ENCODE measurements at places on chromosomes 3 and 15. TPM values are rescaled to one million over a fixed set of nuclear protein-coding genes. Genes with fewer than 3 reads are reported as not detected.

Gene C3orf85
- total RNA-seq = not detected

DNA sequence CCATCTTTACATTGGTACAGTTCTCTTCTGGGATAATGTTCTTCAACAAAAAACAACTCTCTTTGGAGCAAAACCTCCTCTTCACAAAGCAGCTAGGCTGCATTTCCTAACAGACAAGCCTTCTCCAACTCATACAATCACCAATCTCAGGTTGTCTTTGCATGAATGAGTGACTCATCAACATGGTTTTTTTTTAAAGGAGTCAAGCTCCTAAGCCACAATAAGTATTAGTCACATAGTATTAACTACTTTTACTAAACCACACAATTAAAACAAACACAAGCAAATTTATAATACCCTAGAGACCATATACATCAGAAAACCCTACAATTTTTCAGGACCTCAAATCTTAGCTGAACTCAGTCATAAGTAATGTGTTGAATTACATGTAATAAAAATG, 137.4 kb downstream of the TBC1D5 start:
- no peak overlapping the region for H3K4me3 ChIP-seq
- H3K27ac ChIP-seq = no peak overlapping the region
- no peaks in the 10 kb centered on the region for H3K27me3 ChIP-seq
- no peak for DNase-seq

Gene SLC28A2
- total RNA-seq = not detected

DNA sequence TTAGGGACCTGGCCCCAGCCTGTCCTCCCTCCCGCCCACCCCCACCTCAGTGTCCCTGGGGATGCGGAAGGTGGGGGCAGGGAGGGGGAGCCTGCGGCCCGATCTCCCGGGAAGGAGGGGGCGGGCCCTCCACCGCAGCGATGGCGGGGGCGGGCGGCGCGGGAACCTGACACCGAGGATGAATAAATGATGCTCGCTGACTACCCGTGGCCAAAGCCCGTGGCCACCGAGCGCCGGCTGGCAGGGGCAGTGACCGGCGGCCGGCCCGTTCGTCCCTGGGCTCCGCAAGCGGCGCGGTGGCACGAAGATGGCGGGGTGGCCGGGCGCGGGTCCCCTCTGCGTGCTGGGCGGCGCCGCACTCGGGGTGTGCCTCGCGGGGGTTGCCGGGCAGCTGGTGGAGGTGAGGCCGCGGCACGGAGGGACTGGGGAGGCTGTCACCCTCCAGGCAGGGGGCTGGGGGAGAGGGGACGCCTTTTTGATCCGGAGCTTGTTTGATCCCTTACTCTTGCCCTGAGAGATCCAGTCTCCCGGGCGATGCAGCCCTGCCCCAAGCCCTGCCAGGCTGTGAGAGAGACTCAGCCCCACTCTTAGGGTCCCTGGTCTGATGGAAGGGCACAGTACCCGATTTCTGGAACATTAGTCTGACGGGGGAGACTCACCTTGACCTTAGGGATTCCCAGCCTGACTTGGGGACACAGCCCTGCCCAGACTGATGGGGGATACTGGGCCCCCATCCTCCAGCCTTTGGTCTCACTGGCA, at the start of gene TMIE:
TSS of gene TMIE (plus strand) at position 212 of the 759 bp plus-strand sequence. CDS start at position 308, 96 bp downstream.
- peak; percentile 17 for DNase-seq

- DNase-seq = no peak
- H3K27me3 ChIP-seq = no peaks in the 10 kb centered on the region
- no peaks in the 10 kb centered on the region for H3K4me1 ChIP-seq
- no peaks in the 10 kb centered on the region for H3K36me3 ChIP-seq
- H3K27ac ChIP-seq = no peak overlapping the region
- no peak overlapping the region for H3K4me3 ChIP-seq
Observed at GRCh38 chr3:180804916-180805315, 107.6 kb upstream of the FXR1 start.

GRCh38 chr3:149790698-149791097, 1.7 kb downstream of the ANKUB1 start:
- no peak overlapping the region for H3K27ac ChIP-seq
- H3K4me1 ChIP-seq = no peaks in the 10 kb centered on the region

DNA sequence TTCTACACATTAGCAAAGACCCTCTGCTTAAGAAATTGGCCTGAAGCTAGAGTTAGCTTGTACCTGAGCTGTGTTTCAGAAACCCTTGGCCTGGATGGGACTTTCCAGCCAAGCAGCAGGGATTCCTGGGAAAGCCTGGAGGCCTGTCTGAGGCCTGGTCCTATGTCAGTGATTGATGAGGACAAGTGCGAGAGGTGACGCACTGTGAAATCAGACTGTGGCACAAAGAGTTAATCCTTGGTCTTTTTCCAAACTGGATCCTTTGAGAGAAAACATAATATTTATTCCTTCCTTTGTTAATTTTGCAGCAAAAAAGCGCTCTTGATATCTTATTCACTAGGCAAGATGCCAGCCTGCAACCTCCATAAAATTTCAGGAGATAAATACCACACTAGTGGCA, 225.0 kb upstream of the ATP11B start:
- no peak for DNase-seq
- no peak overlapping the region for H3K4me3 ChIP-seq
- H3K27ac ChIP-seq = no peak overlapping the region
- H3K36me3 ChIP-seq = no peaks in the 10 kb centered on the region
- no peaks in the 10 kb centered on the region for H3K4me1 ChIP-seq
- H3K27me3 ChIP-seq = peaks cover 6% of the 10 kb centered on the region

Gene FETUB
- not detected for total RNA-seq

Gene NPAP1
- total RNA-seq = not detected

- H3K36me3 ChIP-seq = no peaks in the 10 kb centered on the region
- no peak overlapping the region for H3K27ac ChIP-seq
- peak; percentile 88 for DNase-seq
- H3K4me3 ChIP-seq = no peak overlapping the region
Observed at GRCh38 chr15:69394556-69395282, 19.4 kb upstream of the KIF23 start.

- H3K36me3 ChIP-seq = peaks cover 8% of the 10 kb centered on the region
- H3K4me3 ChIP-seq = no peak overlapping the region
- peaks cover 3% of the 10 kb centered on the region for H3K4me1 ChIP-seq
- peaks cover 3% of the 10 kb centered on the region for H3K27me3 ChIP-seq
- DNase-seq = no peak
- no peak overlapping the region for H3K27ac ChIP-seq
Observed at GRCh38 chr3:108022256-108023150, 68.3 kb downstream of the CD47 start.

- no peaks in the 10 kb centered on the region for H3K27me3 ChIP-seq
- no peak overlapping the region for H3K4me3 ChIP-seq
- no peak overlapping the region for H3K27ac ChIP-seq
- no peaks in the 10 kb centered on the region for H3K36me3 ChIP-seq
Observed at GRCh38 chr3:73999501-73999900, 374.8 kb upstream of the PDZRN3 start.

Gene LRRIQ4
- total RNA-seq = 0.14 TPM

GRCh38 chr3:78322780-78323179, 1282.9 kb downstream of the ROBO2 start:
- no peaks in the 10 kb centered on the region for H3K27me3 ChIP-seq
- DNase-seq = no peak
- no peaks in the 10 kb centered on the region for H3K36me3 ChIP-seq

DNA sequence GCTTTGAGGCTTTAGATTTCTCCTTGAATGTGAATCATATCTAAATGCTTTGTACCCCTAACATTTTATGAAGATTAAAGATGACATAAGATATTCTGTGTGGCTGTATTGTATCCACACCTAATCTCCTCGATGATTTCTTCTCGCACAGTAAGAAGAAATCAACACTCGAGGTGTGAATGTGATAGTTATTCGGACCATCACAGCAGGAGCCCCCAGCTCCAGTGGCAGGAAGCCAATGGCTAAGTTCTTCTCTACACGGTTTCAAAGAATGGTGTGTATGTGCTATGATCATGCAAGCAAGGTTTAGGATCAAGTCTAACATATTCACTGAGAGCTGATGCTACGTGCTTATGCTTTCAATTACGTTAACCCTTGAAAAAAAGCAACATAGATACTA, 271.0 kb downstream of the SUCLG2 start:
- H3K4me1 ChIP-seq = peaks cover 7% of the 10 kb centered on the region
- DNase-seq = no peak
- H3K4me3 ChIP-seq = no peak overlapping the region
- peaks cover 19% of the 10 kb centered on the region for H3K36me3 ChIP-seq
- no peak overlapping the region for H3K27ac ChIP-seq

- H3K4me1 ChIP-seq = peaks cover 73% of the 10 kb centered on the region
- no peaks in the 10 kb centered on the region for H3K27me3 ChIP-seq
- DNase-seq = peak; percentile 35
- H3K36me3 ChIP-seq = peaks cover 47% of the 10 kb centered on the region
- H3K4me3 ChIP-seq = peak overlapping the region; percentile 86
- H3K27ac ChIP-seq = peak overlapping the region; percentile 86
Observed at GRCh38 chr15:74430510-74430951, 3.2 kb downstream of the SEMA7A start.

Gene SPESP1
- 1.5 TPM for total RNA-seq

Gene CCR8
- total RNA-seq = 0.51 TPM

- H3K4me3 ChIP-seq = no peak overlapping the region
- H3K4me1 ChIP-seq = peaks cover 8% of the 10 kb centered on the region
- no peak for DNase-seq
- H3K27me3 ChIP-seq = no peaks in the 10 kb centered on the region
Observed at GRCh38 chr3:153242896-153243295, 80.9 kb downstream of the RAP2B start.

DNA sequence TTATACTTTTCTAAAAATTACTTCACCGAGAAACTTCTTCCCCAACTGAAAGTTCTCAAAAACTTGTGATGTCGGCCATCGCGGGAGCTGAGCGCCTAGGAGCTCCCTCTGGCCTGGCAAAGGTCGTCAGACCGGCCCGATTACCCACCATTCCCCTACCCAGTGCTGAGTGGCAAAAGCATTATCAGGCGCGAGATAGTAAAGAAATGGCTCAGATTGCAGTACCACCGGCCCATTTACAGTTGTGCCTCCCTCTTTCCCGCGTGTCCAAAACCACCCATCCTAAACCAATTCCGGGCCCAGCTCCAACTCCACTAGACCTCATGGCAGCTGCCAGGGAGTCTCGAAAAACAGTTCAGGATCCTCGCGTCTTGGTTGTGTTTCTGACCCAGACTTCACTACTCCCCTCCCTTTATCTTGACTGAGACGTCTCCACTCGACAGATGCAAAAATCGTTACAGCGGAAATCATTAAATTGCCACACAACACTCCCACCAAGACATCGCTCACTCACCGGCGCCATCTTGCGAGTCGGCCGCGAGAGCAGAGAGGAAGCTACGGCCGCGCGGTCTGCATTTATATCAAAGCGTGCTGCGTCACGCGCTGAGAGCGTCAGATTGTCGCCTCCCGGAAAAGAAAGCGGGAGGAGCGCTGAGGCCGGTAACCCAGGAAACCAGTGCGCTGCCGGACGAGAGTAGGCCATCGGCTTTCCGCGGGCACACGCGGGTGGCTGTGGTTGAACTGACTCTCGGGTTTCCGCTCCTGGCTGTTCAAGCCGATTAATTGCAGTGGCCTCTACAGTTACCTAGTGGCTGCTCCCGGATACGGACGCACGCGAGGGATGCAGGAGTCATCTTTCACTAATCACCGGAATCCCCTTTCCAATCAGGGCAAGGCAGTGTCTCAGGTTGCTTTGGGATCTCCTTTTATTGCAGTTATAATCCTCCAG, at the start of gene RPL22L1:
TSS of gene RPL22L1 (minus strand) at position 551 of the 949 bp plus-strand sequence. CDS start at position 523, 28 bp downstream.
- peaks cover 22% of the 10 kb centered on the region for H3K4me1 ChIP-seq
- H3K27ac ChIP-seq = peak within 1 kb of the TSS; percentile 98
- H3K4me3 ChIP-seq = peak within 1 kb of the TSS; percentile 97
- peak; percentile 95 for DNase-seq

GRCh38 chr15:84835661-84836337, 18.6 kb downstream of the ALPK3 start:
- DNase-seq = no peak
- no peak overlapping the region for H3K27ac ChIP-seq
- H3K4me3 ChIP-seq = no peak overlapping the region
- no peaks in the 10 kb centered on the region for H3K4me1 ChIP-seq
- no peaks in the 10 kb centered on the region for H3K36me3 ChIP-seq
- H3K27me3 ChIP-seq = no peaks in the 10 kb centered on the region

Gene DNAH12
- 0.14 TPM for total RNA-seq

Gene UBE2E1
- total RNA-seq = 84.8 TPM

- H3K27me3 ChIP-seq = no peaks in the 10 kb centered on the region
- peaks cover 14% of the 10 kb centered on the region for H3K4me1 ChIP-seq
- no peak overlapping the region for H3K4me3 ChIP-seq
Observed at GRCh38 chr3:18780959-18781358, 355.8 kb upstream of the SATB1 start.

- H3K4me3 ChIP-seq = peak overlapping the region; percentile 91
- peak; percentile 95 for DNase-seq
- peaks cover 51% of the 10 kb centered on the region for H3K4me1 ChIP-seq
- H3K27ac ChIP-seq = peak overlapping the region; percentile 94
- no peaks in the 10 kb centered on the region for H3K27me3 ChIP-seq
Observed at GRCh38 chr3:50237754-50238548, 1.9 kb downstream of the GNAI2 start.

DNA sequence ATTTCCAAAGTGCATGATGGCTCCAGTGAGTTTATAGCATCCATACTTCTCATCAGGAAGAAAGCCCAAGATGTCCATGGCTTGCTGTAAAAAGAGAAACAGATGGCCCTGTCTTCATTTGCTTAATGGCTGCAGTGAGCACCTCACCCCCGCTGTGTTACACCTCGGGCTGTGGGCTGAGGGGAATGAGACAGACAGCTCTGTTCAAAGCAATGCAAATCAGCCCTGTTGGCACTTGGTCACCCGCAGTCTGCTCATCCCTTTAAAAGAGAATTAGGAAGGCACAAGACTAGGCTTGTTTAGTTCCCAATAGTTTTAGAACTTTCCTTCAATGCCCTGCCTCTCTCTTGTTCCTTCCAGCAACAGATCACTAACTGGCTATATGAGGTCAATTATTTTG, 25.2 kb downstream of the MYH15 start:
- peaks cover 4% of the 10 kb centered on the region for H3K4me1 ChIP-seq
- no peaks in the 10 kb centered on the region for H3K36me3 ChIP-seq
- H3K27me3 ChIP-seq = no peaks in the 10 kb centered on the region
- DNase-seq = no peak
- no peak overlapping the region for H3K27ac ChIP-seq

Gene DNAJB11
- 39.5 TPM for total RNA-seq

Gene CEMIP
- not detected for total RNA-seq

Gene CLDN18
- not detected for total RNA-seq

Gene HHLA2
- total RNA-seq = 1.6 TPM

DNA sequence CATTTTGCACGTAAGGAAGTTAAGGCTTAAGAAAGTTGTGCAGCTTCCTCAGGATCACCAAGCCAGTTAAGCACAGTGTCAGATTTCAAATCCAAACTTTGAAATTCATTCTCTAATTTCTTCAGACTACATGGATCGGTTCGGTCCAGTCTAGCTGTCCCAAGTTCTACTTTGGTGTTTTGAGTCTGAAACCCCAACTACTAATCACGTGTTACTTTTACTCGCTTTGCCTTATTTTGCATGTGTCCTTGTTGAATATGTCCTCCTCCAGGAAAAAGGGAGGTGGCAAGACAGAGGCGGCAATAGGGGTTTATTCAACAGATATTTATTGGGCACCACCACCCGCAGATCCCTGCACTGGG, 522 bp upstream of the GXYLT2 start:
- H3K27me3 ChIP-seq = peaks cover 63% of the 10 kb centered on the region
- H3K4me3 ChIP-seq = peak overlapping the region; percentile 64
- no peak for DNase-seq
- H3K27ac ChIP-seq = no peak overlapping the region
- peaks cover 17% of the 10 kb centered on the region for H3K4me1 ChIP-seq

Data from activated CD4-positive, alpha-beta memory T cell treated with anti-CD3 and anti-CD28 coated beads for 36 hours (primary cell).